Naive thymus-derived CD4-positive, alpha-beta T cell (primary cell): ENCODE measurements at places on chromosomes 11 and 22. TPM values are rescaled to one million over a fixed set of nuclear protein-coding genes. Genes with fewer than 3 reads are reported as not detected.

GRCh38 chr11:128551058-128551457, 36.3 kb downstream of the ETS1 start:
- DNase-seq, result no peak

GRCh38 chr11:65927904-65928397, 8.7 kb downstream of the DRAP1 start:
- peak; percentile 78 for DNase-seq

DNA sequence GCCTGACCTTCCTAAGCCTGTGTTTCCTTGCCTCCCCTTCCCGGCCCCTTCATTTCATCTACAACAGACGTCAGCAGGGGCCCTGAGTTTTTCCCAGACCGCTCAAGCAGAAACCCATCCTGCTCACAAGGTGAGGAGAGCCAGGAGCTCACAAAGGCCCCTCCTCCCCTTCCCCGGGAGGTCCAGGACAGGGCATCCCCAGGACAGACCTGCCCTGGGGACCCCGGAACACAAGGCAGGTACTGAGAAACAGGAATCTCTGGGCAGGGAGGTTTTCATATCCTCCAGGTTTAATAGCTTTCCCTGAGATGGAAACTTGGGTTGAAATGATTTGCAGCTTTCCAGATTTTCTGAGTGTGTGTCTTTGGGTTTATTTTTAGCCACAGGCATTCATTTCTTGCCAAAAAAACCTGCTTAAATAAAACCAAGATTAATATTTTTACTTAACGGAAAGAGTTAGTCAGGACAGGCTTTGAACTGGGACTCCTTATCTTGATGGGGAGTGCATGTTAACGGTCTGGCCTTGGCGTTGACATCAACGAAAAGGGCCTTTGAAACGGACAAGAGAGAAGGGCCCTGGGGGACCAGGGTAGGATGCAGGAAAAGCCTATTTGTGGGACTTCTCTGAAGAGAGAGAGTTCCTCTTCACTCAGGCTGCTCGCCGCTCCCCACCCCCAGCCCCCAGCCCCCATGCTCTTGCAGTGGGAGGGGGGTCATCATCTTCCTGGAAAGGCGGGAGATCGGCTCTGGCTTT, 38.5 kb downstream of the TIMP3 start:
- DNase-seq, result no peak

Gene OR2AG2
- not detected for total RNA-seq

Gene BAIAP2L2
- 0.91 TPM for total RNA-seq

GRCh38 chr11:120786206-120786735, 237.6 kb upstream of the TBCEL start:
- DNase-seq, result no peak

DNA sequence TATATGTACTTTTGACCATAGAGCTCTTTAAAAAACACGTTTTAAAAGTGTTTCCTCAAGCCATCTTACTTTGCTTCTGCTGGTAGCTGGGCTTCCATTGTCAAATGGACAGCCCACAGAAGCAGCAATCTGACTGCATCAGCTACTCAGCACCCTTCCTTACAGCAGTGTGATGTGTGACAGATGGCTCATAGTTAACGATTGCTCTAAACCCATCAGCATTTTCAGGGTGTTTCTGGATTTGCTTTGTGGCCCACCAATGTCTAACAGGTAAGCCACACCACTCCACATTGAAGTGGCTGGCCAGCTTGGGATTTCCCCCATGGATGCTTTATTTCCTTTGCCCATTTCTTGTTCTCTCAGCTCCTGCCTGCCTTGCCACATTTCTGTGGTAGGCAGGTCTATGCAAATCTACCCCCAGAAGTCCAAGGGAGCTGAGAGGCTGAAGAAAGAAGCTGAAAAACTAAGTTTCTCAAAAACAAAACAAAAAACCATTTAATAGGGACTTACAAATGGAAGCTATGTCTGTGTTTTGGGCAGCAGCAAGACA, 7.3 kb upstream of the FAR1 start:
- DNase-seq, result no peak

- no peak for DNase-seq
These were observed 23.4 kb downstream of the SYT9 start for GRCh38 chr11:7275133-7275532.

Gene GAL3ST1
- not detected in 2 replicates for total RNA-seq

Gene APOL1
- 17.8 TPM for total RNA-seq

- no peak for DNase-seq
These were observed 61.3 kb downstream of the CABIN1 start for GRCh38 chr22:24072361-24072760.

DNA sequence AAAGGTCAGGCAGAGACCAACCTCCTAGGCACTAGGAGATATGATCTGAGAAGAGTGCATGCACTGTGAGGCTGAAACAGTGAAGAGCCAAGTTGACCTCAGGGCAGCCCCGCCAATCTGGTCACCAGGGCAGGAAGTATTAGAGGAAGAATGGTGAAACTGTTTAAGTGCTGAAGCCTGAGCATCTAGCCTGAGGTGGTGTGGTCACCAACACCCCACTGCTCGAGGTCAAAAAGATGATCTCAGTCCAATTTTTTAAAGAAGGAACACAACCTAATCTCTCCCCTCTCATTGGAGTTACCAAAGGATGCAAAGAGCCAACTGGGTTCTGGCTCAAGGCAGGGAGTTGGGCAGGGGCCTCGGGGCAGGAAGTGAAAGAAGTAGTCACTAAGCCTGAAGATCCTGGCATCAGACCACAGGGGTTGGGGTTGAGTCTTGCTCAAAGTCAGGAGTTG, 4.0 kb downstream of the APBB1 start:
- no peak for DNase-seq

DNA sequence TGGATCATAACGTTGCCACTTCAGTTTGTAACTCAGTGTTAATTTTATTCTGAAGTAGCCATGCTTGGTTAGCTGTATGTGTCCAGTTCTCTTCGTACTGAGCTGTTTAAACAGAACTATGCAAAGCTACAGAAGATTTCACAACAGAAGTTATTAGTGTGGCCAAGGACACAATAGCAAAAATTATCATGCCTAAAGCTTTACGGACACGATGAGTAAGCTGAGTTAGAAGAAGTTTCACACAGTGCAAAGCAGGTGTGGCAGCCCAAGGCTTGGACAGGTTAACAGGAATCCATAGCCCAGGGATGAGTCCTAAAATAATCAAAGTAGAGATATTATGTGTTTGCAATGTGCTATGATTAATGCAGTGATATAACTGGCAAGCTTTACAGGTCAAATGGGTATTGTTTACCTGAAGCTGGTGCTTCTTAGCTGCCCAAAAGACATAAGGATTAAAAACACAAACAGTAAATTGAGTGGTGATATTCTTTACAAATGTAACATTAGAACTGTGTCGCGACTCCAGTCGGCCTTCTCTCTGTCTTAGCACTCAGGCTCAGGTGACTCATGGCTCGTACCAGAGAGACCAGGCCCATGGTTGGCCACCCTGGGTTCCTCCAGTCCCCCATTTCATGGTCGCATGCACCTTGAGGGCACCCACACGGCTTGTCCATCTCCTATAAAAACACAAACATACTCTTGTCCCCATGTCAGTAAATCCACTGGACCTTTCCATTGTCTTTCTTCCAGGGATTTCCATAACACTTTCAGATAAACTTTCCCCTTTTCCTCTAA, 35.5 kb upstream of the NCAM1 start:
- DNase-seq, result no peak

- DNase-seq, result no peak
These were observed 57.6 kb upstream of the CRYBB3 start for GRCh38 chr22:25142102-25142501.

DNA sequence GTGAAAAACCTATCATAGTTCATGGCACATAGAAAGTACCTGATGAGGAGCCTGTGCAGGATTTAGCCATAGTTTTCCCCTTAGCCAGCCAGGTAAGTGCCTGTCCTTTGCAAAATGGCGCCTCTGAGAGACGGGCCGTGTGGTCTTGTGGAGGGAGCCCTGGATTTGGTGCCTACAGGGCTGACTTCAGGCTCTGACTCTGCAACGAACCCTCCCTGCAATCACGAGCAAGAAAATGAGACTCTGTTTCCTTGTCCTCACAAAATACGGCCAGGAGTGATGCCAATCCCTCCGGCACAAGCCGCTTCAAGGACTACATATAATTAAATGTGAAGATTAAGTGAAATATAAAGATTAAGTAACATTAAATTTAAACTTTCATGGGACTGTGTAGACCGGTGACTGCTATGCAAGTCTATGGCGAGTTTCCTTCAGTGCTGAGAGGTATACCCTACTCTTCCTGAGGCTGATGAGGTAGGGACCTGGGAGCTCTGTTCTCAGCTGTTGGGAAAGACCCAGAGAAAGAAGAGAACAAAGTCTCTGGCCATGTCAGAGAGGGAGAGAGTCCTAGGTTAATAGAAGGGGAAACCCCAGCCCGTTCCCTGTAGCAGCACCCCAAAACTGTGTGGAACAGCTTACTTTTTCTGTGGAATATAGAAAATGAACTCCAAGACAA, 6.1 kb upstream of the CXCR5 start:
- DNase-seq, result no peak

Gene MRGPRE
- not detected for total RNA-seq

- no peak for DNase-seq
These were observed 3.3 kb downstream of the RAB6A start for GRCh38 chr11:73757598-73757997.

DNA sequence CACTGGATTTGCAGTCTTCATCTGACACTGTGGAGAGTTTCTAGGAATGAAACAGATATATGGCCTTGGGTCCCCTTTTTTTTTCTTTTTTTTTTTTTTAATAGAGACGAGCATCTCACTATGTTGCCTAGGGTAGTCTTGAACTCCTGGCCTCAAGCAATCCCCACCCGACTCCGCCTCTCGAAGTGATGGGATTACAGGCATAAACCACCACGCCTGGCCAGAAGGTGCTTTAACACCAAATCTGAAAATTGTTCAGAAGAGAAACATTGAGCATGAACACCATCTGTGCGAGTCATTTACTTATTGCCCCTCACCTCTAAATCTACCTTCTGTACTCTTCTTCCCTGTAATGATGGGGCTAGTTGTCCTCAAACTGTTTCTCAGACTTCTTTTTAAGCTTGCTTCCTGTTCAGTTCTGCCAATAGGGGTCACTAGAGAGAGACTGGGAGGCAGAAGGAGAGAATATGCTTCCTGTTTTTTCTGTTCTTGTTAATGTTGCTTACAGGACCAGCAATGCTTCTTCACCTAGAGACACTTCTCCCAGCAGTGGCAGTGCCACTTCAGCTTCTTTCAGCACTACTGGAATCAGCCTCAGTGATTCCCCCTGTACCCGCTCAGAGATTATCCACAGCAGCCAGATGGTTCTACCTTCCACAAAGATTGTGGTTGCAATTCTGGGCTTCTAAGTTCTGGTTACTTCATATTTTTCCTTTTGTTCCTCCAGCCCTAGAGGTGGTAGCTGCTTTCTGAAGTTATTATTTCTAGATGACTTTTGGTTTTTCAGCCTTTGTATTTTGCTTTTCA, 20.8 kb upstream of the ZBED5 start:
- peak; percentile 65 for DNase-seq

Gene CAPN1
- total RNA-seq, result 130 TPM

DNA sequence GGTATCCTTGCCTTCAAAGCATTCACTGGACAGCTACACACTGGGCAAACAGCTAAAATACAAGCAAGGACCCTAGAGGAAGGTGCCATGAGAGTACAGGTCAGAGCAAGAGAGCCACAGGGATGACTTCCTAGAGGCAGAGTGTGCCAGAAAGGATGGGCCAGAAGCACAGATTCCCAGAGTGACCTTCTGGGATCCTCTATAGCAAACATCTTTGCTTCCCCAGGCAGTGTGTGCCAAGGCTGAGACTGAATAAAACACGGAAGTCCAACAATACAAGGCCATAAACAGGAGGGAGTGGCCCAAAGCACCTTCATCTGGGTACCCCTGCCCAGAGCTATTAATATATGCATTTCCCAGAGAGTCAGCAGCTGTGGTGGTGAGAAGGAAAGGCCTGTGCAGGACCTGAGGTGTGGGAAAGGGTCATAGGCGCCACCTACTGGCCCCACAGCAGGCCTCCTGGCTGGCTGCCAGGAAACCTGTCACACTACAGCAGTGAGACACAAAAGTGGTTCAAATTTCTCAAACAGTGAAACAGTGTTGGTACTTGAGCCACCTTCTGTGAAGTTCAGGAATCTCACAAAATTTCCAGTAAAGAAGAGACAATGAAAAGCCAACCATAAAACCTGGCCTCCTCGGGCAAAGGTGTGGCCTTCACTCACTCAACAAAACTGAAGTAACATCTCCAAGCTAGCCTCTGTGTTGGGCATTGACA, 20.3 kb downstream of the CLPB start:
- peak; percentile 68 for DNase-seq

DNA sequence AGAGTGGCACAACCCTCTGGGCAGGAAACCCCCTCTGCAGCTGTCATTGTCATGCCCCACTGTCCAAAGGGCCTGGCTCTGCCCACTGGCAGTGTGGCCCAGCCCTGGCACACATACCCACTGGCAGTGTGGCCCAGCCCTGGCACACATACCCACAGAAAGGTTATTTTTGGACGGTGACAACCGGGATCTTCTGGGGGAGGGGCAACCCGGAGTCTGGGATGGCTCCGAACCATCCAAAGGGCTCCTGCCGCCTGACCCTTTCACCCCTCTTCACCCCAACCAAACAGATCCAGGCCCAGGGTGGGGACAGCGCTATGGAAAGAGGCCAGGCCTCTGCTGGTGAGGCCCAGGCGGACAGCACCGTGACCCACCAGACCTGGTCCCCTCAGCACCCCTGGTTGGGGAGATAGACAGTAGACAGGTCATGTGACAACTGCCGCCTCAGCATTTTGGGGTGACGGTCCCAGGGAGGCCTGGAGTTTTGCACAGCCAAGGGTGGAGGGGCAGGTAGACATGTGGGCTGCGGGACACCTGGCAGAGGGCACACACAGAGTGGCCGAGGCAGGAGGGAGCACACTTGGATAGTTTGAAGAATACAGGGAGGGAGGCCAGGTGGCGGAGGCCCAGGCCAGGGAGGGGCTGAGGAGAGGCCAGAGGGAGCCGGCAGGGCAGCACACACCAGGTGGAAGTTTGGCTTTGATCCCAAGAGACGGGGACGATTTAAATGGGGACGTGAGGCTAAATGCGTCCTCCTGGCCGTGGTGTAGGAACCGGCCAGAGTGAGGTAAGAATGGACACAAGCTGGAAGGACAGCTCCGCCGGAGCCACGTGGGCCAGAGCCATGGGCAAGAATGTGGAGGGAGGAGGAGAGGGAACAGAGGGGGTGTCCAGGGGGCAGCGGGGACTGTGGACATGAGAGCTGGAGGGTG, 2.9 kb downstream of the MAPK12 start:
- no peak for DNase-seq

Gene SEPTIN3
- 0.16 TPM for total RNA-seq
